Activated CD8-positive, alpha-beta memory T cell treated with anti-CD3 and anti-CD28 coated beads for 1 hour (primary cell): ENCODE measurements at places on chromosomes 3 and 15.

GRCh38 chr3:178435575-178435974 is 100.7 kb upstream of the KCNMB2 start:
- DNase-seq, result no peak

- no peak for DNase-seq
Measured at GRCh38 chr15:96115642-96116041, 214.9 kb upstream of the NR2F2 start.

- DNase-seq, result no peak
Measured at GRCh38 chr3:148878095-148878494, 13.0 kb downstream of the CPA3 start.

GRCh38 chr3:5806192-5806591 is 618.7 kb downstream of the EDEM1 start:
- no peak for DNase-seq

- no peak for DNase-seq
Measured at GRCh38 chr3:129602730-129603560, 3.5 kb downstream of the PLXND1 start.

GRCh38 chr3:128485282-128486204 is 7.5 kb downstream of the GATA2 start:
- no peak for DNase-seq

GRCh38 chr3:10286596-10287295 is 6.0 kb downstream of the GHRL start:
- no peak for DNase-seq

- no peak for DNase-seq
Measured at GRCh38 chr3:42836150-42837123, 27.2 kb downstream of the ACKR2 start.

DNA sequence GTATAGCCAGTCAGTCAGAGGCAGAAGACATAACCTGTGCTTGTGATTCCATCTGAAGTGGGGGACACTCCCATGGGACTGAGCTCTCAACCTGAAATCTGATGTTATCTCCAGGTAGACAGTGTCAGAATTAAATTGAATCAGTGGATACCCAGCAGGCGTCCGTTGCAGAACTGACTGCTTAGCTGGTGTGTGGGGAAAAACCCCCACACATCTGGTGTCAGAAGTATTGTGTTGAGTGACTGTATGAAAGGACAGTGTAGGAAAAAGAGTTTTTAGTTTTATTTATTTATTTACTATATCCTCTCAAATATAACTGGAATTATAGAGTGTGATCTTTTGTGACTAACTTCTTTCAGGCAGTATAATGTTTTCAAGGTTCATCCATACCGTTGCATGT is 10.4 kb downstream of the KPNA4 start:
- no peak for DNase-seq

GRCh38 chr15:32688151-32688639 is 29.6 kb upstream of the GREM1 start:
- no peak for DNase-seq

- no peak for DNase-seq
Measured at GRCh38 chr15:101358895-101359294, 63.8 kb upstream of the SNRPA1 start.

DNA sequence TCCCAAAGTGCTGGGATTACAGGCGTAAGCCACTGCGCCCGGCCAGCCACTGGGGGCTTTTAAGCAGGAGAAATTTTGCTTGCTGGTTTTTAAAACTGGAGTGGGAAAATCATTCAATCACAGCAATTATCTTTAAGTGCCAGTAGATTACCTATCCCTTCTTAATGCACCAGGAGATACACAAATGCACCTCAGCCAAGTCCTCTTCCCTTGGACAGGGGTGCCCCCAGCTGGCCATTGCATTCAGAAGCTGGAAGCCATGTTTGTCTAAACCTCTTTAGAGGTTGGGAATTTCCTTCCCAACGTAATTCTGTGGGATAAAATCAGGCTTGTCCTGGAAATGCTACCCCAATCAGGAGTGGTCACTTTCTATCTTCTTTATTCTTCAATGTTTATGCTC is 26.6 kb downstream of the MIX23 start:
- no peak for DNase-seq

DNA sequence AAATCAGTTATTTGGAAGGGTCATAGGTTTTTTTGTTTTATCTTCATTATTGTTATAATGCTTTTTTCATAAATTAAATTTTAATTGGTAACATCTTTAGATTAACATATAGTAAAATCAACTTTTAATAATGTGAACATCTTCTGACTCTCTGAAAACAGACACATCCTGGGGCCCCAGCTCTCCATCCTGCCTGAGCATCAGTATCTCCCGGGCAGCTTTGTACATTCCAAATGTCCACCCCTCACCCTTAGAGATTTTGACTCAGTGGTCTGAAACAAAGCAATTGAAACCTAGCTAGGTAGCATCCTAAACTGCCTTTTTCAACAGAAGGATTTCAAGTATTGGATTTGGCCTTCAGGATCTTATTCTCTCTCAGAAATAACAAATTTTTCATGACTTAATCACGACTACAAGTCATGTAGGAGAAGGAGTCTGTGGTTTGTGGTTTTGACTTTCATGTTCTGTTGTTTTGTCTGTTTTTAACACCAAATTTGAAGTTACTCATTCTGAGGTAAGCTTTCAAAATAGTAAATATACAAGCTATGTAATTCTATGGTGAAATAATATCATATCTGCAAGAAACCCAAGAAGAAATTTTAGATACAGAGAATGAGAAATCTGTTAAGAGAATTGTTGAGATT is 147.3 kb upstream of the UBE2E2 start:
- DNase-seq, result no peak

DNA sequence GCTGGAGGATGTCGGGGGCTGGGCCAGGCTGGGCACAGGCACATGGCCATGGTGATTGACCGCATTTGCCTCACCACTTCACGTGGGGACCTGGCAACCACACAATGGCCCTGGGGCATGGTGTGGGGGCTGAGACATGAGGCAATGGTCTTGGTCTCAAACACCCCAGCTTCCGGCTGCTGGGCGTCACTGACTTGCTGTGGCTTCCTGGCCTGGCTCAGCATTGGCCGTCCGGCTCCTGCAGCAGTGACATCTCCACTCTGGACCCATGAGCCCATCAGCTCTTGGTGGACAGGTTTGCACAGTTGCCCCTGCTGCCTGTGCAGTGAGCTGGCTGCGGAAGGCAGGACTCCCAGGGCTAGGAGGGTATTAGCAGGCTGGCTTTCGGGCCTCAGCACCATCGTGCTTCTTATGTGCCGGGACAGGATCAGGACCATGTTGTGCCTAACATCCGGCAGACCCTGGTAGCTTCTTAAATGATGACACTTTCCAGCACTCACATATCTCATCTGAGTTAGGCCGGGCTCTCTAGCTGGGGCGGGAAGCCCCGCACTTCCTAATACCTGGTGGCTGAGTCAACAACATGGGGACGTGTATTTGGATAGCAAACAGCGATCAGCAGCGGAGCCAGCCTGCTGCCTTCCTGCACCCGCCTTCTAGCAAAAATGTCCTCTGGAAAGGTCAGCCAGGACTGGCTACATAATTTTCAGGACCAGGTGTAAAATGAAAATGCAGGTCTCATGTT is 34.1 kb downstream of the ZNF710 start:
- DNase-seq, result no peak

- no peak for DNase-seq
Measured at GRCh38 chr3:125375950-125376679, 990 bp upstream of the ZNF148 start.

DNA sequence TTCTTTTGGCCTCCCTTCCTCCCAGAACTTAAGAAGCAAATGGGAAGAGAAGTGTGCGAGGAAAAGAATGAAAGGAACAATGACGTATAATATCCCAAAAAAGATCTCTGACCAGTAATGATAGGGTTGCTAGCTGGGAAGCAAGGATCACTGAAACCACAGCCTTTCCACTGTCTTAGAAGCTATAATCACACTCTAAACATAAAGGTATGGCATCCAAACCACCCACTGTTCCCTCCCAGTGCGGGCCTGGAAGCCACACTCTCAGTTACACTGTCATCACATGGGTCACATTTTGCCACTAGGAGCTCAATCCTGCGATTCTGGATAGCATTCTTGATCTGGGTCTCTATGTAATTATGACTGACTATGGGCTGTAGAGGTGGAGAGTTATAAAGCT is 131.6 kb upstream of the HACD2 start:
- DNase-seq, result no peak

DNA sequence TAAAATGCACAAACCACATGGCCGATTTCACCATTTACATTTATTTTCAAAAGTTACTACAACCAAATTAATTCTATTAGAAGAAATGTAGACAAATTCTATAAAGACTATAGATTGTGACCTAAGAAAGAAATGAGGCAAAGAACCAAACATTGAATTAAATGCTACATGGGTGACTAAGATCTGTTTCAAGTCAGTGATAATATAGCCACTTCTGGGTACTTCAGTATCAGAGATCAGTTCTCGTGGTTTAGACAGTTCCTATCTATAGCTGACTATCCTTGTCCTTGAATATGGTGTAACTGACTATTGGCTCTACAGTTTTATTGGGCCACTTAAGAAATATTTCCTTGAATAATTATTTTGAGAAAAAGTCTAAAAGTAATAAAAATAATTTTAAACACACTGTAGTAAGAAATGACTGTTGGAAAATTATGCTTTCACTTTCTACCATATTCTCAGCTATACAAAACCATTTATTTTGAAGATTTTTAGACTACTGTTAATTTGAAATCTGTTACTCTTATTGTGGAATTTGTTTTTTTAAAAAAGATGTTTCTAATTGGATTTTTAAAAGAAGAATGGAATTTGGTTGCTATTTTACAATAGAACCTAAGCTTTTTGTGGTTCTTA is 14.1 kb downstream of the KCNMB3 start:
- DNase-seq, result no peak

GRCh38 chr3:179551349-179552105 is 11.2 kb upstream of the ACTL6A start:
- no peak for DNase-seq

DNA sequence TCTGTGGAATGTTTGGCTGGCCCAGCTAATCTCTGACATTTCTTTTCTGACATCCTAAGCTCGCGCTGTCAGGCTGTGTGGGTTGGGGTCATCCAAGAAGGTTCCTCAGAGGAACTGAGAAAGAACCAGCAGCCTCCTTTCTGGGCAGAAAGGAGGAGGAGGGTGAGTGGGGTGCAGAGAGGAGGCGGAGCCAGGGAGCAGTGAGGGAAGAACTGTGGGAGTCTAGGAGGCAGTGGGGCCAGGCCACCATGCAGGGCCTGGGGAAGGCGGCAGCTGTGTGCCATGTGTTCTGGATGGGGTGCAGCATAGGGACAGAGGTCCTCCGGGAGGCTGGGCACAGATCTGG is 5.3 kb downstream of the SEMA7A start:
- no peak for DNase-seq
